D341Med (cell line): ENCODE measurements at places on chromosomes 7 and 10.
A peak's percentile ranks its signal among the peaks of the same experiment; 100 is the strongest.

GRCh38 chr7:44883961-44884620 lies 1.2 kb downstream of the PURB start:
- no peak for DNase-seq

DNA sequence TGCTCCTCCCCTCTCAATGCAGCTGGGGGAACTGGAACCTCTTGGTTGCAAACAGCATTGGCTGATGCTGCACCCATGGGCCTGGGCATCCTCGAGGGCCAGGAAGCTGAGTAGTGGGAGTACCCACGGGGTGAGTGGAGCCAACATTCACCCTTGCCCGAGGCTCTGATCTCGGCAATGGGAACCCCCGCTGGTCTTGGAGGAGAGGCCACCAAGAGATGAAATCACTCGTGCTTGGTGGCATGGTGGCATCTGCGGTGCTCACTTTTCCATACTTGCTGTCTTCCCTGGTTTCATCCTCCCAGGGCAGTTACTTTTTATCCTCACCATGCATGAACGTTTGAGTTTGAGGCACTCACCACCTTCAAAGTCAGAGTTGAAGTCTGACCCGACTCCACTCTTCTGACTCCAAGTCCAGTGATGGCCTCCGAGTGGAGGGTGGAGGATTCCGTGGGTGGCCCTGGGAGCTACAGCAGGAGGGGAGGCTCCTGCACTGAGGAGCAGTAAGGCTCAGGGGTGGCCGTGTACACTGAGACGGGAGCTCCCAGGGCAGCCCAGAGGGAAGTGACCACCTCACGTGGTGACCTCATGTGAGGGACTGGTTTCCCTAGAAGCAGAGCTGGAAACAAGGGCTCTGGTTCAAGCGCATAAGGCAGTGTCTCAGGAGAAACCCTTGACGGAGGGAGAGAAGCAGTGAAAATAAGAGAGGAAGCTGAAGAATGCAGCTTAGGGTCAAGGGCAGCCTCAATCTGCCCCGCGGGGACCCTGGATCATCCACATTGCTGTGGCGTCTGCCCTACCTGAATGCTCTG lies 349.1 kb downstream of the TCERG1L start:
- no peak for DNase-seq

- DNase-seq = peak; percentile 56
Measured at GRCh38 chr10:97333601-97334369, 744 bp downstream of the FRAT2 start.

GRCh38 chr10:122083478-122084025 lies 94.6 kb downstream of the TACC2 start:
- no peak for DNase-seq

- no peak for DNase-seq
Measured at GRCh38 chr7:100166317-100166940, 2.0 kb downstream of the GAL3ST4 start.

DNA sequence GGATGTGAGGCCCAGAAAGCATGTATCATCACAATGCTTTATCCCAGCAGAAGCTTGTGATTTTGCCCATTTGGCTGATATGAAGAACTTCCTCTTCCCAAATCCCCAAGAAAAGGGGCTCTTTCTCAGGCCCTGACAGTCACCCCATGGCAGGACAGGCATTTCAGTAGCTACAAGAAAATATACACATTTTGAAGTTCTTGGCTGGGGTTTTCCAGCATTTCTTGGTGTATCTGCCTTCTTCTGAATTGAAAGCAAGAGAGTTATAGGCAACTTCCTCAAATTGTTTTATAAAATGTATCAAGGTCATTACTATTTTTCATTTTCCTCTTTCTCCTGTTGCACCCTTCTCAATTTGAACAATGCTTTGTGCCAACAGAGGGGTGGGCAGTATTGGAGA lies 63.3 kb upstream of the PDLIM1 start:
- DNase-seq = no peak

DNA sequence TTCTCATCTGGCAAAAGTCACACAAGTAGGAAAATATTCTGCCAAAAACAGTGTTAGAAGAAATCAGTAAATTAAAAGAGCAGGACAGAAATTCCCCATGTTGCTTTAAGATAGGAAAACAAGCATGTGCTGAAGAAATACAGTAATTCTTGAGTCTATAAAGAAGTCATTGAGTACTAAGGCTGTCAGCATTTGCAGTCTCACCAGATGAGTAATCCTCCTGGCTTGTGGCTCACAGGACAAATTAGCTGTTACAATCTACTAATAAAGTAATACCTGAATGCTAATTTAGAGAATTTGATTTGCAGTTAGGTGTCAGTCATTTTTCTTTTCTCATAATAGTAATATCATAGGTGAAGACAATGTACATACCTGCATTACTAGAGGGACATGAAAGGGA lies 1158.9 kb upstream of the CELF2 start:
- DNase-seq = no peak
